ENCODE measurements at places on chromosomes 5 and 9.

GRCh38 chr9:25808554-25808953 lies 130.3 kb upstream of the TUSC1 start:
- DNase-seq: no peak

- DNase-seq: no peak
Measured at GRCh38 chr9:130606887-130607600, 27.7 kb downstream of the FUBP3 start.

DNA sequence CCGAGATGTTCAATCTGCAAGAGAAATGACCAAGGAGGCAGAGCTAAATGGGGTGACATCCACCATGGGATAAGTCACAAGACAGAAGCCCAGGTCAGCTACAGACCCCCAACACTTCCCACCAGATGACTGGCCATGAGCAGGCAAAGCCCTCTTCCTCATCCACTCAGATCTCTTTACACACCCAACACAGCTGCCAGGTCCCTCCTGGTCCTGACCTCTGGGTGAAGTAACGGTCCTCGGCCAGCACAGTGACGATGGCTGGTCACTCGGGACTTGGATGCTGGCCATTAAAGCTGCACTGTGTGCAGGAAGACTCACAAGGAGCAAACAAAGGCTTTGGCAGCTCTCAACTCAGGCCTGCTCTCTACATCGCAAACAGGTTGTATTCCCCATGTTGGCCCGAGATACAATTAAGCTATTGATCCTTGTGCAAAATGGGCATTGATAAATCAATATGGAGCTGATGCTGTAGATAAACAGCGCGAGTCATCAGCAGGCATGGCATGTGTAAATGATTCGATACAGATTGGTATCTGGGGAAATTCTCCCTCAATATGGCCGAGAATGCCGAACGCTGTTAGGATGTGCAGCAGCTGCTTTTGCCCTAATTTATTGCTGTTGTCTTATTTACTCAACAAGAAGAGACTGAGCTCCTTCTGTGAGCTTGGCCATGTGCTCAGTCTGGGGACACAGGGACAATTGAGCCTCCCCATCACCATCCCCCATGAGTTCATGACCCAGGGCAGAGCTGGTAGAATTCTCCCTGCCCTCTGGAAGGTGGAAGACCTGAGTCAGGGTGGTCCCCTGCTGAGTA lies 98.7 kb downstream of the C5orf15 start:
- DNase-seq: no peak

- DNase-seq: no peak
Measured at GRCh38 chr5:154117930-154118329, 72.6 kb upstream of the GALNT10 start.

GRCh38 chr9:1267141-1267570 lies 217.0 kb downstream of the DMRT2 start:
- no peak for DNase-seq

DNA sequence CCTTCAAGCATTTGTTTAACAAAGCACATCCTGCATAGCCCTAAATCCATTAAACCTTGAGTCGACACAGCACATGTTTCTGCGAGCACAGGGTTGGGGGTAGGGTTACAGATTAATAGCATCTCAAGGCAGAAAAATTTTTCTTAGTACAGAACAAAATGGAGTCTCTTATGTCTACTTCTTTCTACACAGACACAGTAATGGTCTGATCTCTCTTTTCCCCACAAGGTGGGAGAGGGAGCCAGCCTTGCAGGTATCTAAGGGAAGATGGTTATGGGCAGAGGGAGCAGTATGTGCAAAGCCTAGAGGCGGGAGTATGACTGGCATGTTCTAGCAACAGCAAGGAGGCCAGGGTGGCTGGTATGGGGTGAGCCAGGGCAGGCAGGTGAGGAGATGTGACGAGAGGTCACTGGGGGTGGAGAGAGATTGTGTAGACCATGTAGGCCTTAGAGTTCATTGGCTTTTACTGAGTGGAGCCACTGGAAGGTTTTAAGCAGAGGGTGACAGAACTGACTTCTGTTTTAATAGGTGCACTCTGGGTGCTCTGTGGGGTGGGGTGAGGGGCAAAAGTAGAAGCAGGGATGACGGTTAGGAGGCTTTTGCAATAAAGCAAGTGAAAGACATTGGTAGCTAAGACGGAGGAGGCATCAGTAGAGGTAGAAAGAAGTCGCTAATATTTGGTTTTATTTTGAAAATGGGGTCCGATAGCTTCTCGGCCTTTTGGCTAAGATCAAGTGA lies 5.1 kb upstream of the RPS14 start:
- no peak for DNase-seq

DNA sequence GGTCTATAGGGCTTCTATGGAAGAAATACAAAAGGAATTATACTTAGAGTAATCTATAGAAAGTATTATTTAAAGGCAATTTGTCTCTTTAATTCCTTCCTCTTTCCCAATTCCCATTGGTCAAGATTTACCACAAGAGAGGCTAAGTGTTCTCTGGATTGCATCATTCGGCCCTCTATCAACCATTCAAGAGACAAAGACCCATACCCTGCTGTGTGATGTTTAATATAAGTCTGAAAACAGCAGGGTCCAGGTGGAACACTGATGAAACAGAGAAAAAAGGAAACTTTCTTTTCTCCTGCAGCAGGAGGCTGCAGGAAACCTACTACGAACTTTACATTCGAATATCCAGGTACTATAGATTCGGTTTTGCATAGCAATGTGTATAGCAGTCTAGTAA lies 323.4 kb downstream of the CHSY3 start:
- DNase-seq: no peak

DNA sequence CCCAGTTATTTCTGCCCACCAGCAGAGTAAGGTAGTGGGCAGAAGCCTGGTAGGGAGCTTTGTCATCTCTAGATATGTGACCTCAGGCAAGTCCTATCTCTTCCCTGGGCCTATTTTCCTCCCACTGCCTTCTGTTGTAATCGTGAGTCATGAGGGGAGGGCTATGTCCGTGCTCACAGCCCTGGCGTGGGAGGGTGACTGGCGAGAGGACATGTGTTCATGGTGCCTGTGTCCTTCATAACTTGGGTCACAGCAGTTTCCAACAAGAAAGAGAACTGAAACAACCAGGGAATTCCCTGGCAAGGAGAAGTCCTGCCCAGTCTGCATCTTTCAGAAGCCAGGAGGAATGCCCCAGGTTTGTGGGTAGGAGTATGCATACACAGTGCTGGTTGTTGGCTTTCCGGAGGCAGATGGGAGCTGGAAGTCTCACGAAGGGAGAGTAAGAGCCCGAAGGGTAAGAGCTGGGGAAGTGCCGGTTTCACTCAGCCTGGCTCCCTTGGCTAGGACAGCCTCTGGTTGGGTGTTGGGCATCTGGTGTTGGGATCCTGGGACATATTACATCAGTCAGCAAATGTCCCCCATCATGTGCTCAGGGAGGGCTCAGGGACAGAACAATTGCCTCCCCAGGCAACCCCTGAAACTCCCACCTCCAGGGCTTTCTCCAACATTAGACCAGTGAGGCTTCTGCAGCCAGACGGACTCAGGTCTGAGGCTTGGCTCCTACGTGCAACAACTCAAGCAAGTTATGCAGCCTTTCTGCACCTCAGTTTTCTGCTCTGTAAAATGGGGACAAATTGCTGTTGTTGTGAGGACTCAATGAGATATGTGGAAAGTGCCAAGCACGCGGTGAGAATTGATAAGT lies 4.3 kb upstream of the TIFAB start:
- DNase-seq: peak; percentile 73

GRCh38 chr9:17876687-17877086 lies 297.8 kb downstream of the SH3GL2 start:
- no peak for DNase-seq

All from hematopoietic multipotent progenitor cell treated with erythropoietin and hydrocortisone succinate and interleukin-3 and kit ligand, for 4 days (in vitro differentiated cells).